ENCODE measurements at places on chromosomes 7 and 10. TPM values are rescaled to one million over a fixed set of nuclear protein-coding genes. Genes with fewer than 3 reads are reported as not detected.

The PPP1R9A gene
- polyA plus RNA-seq, result 0.80 TPM

The GOT1 gene
- 10.7 TPM for polyA plus RNA-seq

The GPR37 gene
- not detected for polyA plus RNA-seq

The TBL2 gene
- polyA plus RNA-seq, result 9.2 TPM

The LAMB1 gene
- polyA plus RNA-seq, result 68.6 TPM

The CHN2 gene
- 4.2 TPM for polyA plus RNA-seq

The PNLIPRP1 gene
- polyA plus RNA-seq, result 0.23 TPM

The TFR2 gene
- 1.9 TPM for polyA plus RNA-seq

The MRLN gene
- not detected for polyA plus RNA-seq

The IL15RA gene
- 11.1 TPM for polyA plus RNA-seq

The AGAP4 gene
- polyA plus RNA-seq, result 18.8 TPM

The PILRA gene
- polyA plus RNA-seq, result 11.7 TPM

Data from spleen (tissue), 13 donors.